ENCODE measurements at places on chromosomes 2 and 18.

- DNase-seq = no peak
Observed at GRCh38 chr2:101386599-101387150, 628 bp downstream of the CREG2 start.

GRCh38 chr2:65722028-65722778, 289.8 kb upstream of the SPRED2 start:
- DNase-seq = peak; percentile 7

GRCh38 chr2:159875083-159875482, 77.1 kb upstream of the CD302 start:
- DNase-seq = no peak

DNA sequence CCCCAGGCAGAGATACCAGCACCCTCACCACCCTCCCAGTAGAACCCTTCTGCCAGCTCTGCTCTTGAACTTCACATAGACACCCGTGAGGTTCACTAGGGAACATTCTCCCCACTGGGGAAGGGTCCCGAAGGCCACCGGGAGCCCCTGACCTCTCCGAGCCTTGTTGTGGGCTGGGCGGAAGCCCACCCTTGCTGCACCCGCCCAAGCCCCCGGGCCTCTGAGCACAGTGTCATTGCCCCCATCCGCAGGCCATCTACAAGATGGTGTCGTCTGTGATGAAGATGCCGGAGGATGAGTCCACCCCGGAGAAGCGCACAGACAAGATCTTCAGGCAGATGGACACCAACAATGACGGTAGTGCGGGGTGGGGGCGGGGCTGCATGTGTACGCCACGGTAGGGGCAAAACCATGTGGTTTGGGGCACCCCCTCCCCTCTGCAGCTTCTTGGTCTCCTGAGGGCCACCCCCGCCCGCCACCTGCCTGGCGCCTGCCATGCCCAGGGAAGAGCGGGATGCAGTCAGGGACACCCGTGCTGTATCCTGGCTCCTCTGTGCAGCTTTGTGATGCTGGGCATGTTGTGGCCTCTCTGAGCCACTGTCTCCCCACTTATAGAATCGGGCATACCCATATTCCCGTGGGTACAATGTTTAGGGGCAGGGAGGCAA, 25.3 kb downstream of the ODC1 start:
- DNase-seq = no peak
